GM23338 (cell line): ENCODE measurements at places on chromosomes 16 and 17.

- no peak for DNase-seq
Measured at GRCh38 chr17:76735006-76735405, 2.1 kb downstream of the SRSF2 start.

DNA sequence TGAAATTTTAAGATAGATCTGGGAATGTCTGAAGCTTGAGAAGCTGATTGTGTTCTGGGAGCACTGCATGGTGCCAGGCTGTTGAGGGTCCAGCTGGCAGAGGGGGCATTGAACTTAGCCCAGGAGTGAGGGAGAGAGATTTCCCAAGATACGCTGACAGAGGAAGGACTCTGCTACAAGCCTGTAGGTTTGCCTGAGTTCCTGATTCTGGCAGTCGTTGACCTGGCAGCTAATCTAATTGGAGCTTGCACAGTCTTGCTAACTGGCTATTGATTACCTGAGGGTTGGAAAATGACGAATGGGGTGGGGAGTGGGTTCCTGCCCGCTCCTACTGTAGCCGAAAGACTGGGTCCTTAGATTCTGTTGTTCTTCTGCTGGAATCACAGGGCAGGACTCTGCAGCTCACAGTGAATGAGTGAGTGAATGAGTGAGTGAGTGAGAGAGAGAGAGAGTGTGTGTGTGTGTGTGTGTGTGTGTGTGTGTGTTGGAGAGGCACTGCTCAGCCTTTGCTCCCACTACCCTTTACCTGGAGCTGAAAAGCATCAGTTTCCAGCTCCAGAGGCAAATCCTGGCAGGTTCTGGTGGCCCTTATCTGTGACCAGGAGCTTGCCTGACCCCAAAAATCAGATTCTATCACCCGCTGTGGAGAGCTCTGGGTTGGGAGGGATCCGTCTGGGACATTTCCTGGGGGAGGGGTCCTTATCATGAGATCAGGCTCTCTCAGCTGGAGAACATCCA lies 16.7 kb downstream of the CTRL start:
- DNase-seq = peak; percentile 43

DNA sequence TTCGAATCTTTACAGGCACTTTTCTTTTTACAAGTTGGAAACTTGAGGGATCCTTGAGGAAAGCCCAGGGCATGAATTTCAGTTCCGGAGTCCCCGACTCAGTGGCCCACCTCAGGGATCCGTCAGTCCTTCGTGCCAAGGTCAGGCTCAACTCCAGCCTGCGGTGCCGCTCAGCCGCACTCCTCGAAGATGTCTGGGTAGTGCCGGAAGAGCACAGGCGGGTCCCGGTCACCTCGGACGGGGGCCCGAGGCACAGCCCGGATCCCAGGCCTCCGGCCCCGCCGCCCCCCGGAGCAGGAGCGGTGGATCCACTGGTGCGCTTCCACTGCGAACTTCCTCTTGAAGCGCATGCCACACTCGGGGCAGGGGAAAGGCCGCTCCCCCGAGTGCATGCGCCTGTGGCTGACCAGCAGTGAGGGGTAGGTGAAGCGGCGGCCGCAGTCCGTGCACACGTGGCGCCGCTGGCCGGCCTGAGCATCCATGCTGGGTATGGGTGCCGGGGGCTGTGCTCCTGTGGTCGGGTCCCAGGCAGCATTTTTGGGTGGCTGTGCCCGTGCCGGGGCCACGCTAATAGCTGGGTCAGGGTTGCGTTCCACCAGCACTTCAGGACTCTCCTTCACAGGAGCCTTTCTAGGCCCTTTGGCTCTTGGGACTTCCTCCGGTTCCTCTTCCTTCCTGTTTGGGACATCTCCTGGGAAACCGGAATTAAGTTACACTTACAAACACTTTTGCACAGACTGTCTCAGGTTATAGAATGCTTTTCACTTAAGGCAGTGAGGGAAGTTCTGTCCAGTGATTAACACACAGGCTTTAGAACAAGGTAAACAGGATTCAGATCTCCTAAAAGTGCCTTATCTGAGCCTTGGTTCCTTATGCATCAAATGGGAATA lies 1.5 kb downstream of the ZNF688 start:
- peak; percentile 16 for DNase-seq

- DNase-seq = peak; percentile 69
Measured at GRCh38 chr16:58862334-58863021, 128.4 kb upstream of the GOT2 start.

GRCh38 chr17:8074554-8074953 lies 13.0 kb downstream of the ALOX12B start:
- DNase-seq = no peak

DNA sequence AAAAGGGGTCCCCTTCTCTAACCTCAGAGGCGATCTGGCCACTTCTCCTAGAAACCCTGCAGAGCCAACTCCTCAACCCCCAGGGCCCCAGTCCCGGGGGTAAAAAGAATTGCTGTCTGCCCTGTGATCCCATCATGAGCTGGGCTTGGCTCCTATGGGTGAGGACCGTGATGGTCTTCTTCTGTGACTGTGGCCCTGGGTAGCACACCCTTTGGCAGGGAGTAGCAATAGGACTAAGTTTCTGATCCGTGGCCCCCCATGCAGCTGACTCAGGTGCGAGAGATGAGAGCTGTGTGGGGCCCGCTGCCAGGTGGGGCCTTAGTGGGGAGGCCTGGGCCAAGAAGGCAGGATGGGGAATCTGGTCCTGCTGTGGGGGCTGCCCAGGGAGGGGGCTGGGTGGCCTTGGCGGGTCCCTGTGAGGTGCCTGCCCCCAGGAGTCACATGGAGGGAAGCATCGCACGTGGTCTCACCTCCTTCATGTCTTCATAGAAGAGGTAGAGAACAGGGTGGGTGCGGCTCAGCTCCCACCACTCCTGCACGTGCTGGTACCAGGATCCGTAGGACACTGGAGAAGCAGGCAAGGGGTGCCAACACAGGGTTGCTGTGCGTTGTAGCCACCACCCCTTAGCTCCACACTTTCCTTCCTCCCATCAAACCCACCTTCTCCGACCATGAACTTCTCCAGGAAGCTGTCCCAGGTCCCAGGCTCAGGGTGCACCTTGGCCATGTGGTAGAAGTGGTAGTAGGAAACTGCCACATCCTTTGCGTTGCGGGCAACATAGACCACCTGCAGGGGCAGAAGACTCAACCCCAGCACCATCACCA lies 3.3 kb downstream of the SULT1A1 start:
- no peak for DNase-seq

DNA sequence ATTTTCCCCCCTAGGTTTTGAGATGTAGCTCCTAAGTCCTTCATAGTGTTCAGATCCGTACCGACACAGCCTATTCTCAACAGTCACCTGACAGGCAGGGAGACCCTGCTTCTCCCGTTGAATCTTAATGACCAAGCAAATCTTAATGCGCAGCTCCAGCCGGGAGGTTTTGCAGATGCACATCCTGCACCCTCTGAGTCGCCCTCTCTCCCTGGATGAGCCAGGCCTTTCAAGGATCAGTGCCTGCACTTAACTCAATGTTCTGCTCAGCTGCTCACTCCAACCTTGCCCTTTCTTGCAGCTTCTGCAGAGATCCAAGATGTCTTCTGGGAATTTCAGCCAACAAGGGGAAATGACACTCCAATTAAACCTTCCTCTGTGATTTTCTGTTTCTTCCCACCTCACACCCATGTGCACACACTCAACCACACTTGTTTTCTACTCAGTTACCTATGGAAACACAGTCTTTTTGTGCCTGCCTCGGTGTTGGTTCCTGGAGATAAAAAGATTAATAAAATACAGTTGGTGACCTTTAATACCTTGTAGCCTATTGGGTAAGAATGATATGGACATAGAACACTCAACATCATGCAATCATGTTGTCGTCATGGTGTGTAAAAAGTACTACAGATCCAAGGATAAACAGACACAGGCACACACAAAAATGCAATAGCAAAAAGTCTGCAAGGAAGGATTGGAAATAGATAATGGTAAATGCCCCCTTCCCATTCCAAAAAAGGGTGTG lies 76.9 kb upstream of the DYNLRB2 start:
- no peak for DNase-seq

- no peak for DNase-seq
Measured at GRCh38 chr17:35788477-35789368, 6.7 kb downstream of the MMP28 start.

DNA sequence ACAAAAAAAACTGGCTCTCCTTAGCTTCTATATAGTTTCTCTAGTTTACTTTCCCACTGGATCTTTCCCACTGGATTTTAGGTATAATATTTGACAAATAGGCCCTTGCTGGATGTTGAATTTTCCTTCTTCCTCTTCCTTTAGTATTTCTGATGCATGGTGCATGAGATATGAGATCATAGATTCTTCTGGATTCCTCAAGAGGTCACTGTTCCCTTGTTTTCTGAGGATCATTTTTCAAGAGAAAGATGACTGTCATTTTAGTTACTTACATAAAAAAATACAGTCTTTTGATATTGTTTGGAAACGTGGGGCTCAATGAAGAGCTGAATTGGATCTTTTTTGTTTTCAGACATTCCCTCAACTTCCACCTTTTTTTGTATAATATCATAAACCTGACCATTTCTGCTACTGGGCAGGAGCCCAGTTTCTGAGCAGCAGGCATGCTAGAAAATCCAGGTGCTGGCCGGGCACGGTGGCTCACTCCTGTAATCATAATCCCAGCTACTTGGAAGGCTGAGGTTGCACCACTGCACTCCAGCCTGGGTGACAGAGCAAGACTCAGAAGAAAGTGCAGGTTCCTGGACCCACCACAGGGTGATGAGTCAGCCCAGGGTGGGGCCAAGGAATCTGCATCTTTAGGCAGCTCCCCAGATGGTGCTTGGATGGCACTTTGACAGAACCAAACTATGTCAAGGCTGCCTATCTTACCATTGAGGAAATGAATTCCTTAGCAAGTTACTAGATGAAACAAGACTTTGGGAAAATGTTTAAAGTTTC lies 70.3 kb downstream of the SDR42E1 start:
- DNase-seq = peak; percentile 52

DNA sequence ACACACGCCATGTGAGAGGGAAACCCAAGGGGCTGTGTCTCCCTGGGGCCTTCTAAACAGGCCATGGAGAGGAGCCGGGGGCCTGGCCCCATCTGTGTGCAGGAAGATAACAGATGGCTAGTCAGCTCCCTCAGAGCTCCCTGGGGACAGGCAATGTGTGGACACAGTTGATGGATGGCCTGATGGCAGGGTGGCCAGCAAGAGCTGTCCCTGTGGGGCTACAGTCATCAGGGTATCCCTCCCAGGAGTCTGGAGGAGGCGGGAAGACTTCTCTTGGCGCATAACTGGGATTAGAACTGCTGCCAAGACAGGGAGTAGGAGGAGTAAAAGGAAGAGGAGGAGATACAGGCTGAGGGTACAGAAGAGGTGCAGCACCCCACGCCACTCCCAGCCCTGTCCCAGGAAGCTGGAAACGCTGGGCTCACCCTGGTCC lies 17.3 kb downstream of the MYO18A start:
- no peak for DNase-seq

DNA sequence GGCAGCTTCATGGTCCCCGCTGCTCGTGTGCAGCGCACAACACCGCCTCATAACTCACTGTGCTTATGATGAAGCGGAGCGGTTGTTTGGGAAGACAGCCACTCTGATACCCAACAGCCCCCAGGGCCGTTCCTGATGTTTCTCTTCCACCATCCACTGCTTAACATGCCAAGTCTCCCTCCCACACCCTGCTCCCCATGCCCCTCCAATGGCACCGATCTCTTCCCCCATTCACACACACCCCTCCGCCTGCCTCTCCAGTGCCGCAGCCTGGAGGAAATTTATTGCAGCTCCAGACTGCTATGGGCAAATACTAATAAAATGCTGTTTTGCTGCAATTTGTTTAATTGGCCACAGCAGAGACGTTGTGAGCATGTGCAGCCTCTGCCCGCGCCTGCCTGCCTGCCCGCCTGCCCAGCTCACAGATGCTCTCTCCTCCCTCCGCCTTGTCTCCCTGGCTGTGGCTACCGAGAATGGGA lies 80.3 kb upstream of the LHX1 start:
- no peak for DNase-seq

- DNase-seq = no peak
Measured at GRCh38 chr17:59830007-59830630, 62.6 kb downstream of the TUBD1 start.

DNA sequence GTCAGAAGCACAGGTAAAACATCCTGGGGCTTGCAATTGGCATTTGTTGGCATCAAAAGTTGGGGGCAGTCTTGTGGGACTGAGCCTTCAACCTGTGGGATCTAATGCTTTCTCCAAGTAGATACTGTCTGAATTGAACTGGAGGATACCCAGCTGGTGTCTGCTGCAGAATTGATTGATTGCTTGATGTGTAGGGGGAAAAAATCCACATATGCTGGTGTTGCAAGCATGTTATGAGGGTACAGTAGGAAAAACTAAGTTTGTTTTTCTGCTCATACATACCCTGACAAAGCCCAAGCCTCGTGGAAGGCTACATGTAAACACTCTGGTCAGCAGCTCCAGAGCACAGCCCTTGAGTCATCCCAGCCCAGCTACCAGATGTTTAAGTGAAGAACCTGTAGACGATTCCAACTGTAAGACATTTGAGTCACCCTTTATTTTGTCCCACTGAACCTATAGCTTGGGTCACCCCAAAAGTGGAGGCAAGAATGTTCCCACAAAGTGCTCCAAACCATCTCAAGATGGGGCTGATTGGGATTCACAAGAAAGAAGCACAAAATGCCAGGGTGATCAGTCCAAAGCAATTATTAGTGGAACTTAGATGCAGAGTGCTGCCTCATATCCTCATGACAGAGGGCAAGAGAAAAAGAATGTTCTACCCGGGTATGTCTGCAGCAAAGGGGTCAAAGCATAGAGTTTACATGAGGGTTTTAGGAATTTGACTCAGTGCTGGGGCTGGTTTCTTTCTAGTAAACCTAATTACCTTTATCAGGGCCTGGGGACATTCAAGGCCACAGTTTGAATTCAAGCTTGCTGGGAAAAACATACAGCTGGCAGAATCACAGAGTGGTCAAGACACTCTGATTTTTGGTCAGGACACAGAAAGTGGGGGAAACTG lies 9.6 kb upstream of the APPBP2 start:
- no peak for DNase-seq

- DNase-seq = no peak
Measured at GRCh38 chr17:50036455-50037261, 19.3 kb upstream of the ITGA3 start.

- DNase-seq = no peak
Measured at GRCh38 chr17:11692688-11693087, 94.4 kb downstream of the DNAH9 start.

GRCh38 chr16:13245713-13246377 lies 344.4 kb downstream of the SHISA9 start:
- DNase-seq = no peak

- DNase-seq = no peak
Measured at GRCh38 chr16:22329199-22329695, 32.0 kb downstream of the POLR3E start.

DNA sequence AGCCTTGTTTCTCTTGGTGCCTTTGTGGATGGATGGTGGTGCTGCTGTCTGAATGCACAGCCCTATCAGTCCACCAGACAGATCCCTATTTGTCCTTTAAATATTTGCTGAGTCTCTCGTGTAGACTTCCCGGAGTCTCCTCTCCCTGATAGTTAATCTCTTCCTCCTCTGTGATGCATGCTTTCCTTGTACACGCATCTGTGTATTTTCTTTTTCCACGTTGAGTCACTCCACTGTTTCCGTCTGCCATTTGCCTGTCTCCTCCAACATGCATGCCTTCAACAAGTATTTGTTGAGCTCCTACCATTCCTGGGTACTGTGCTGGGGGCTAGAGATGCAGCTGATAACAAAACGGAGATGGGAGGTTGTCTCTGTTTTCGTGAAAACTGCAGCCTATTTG lies 282.6 kb downstream of the HAPSTR1 start:
- DNase-seq = no peak

GRCh38 chr16:22192261-22193062 lies 13.6 kb upstream of the EEF2K start:
- DNase-seq = peak; percentile 79

GRCh38 chr17:78598013-78598471 lies 20.8 kb upstream of the DNAH17 start:
- DNase-seq = no peak

- no peak for DNase-seq
Measured at GRCh38 chr16:72769876-72770275, 278.1 kb downstream of the ZFHX3 start.
